Right atrium auricular region (tissue), 2 donors: ENCODE measurements at places on chromosomes 12 and 14.

GRCh38 chr14:69355607-69356281, 42.4 kb downstream of the ERH start:
- H3K4me3 ChIP-seq: no peak overlapping the region
- H3K27ac ChIP-seq: peak overlapping the region; percentile 69
- H3K4me1 ChIP-seq: peaks cover 16% of the 10 kb centered on the region
- no peaks in the 10 kb centered on the region for H3K36me3 ChIP-seq
- no peaks in the 10 kb centered on the region for H3K27me3 ChIP-seq
- DNase-seq: peak; percentile 79

- DNase-seq: peak; percentile 81
- peak overlapping the region; percentile 66 for H3K27ac ChIP-seq
- H3K4me1 ChIP-seq: no peaks in the 10 kb centered on the region
- no peak overlapping the region for H3K4me3 ChIP-seq
- no peaks in the 10 kb centered on the region for H3K27me3 ChIP-seq
These were observed 70.6 kb upstream of the ACTN1 start for GRCh38 chr14:69049675-69050074.

- no peak for DNase-seq
- H3K27me3 ChIP-seq: no peaks in the 10 kb centered on the region
- H3K27ac ChIP-seq: no peak overlapping the region
- H3K4me3 ChIP-seq: no peak overlapping the region
These were observed 443.2 kb upstream of the FOXG1 start for GRCh38 chr14:28323366-28323765.

GRCh38 chr12:65988596-65988995, 142.0 kb downstream of the LLPH start:
- no peaks in the 10 kb centered on the region for H3K36me3 ChIP-seq
- H3K27ac ChIP-seq: no peak overlapping the region
- H3K4me3 ChIP-seq: no peak overlapping the region

DNA sequence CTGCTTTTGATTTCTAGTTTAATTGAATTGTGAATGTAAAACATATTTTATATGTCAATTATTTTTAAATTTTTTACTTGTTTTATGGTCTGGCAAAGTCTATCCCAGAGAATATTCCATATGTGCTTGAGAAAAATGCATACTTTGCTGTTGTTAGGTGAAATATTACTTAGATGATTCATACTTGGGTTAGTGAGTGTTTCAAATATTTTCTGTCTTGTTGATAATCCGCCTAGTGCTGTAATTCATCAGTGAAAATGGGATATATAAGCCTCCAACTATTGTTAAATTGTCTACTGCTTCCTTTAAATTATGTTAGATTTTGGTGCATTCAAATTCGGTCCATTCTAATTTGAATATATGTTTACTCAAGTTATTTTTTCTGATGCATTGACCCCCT, 395.5 kb downstream of the LRFN5 start:
- no peaks in the 10 kb centered on the region for H3K4me1 ChIP-seq
- H3K27me3 ChIP-seq: no peaks in the 10 kb centered on the region
- no peak for DNase-seq
- no peaks in the 10 kb centered on the region for H3K36me3 ChIP-seq
- H3K27ac ChIP-seq: no peak overlapping the region

GRCh38 chr14:79629411-79630287, 581.7 kb downstream of the DIO2 start:
- DNase-seq: no peak
- no peaks in the 10 kb centered on the region for H3K36me3 ChIP-seq

GRCh38 chr14:99026471-99026870, 245.5 kb downstream of the BCL11B start:
- no peak overlapping the region for H3K4me3 ChIP-seq
- H3K27ac ChIP-seq: no peak overlapping the region

- peaks cover 22% of the 10 kb centered on the region for H3K4me1 ChIP-seq
- no peak overlapping the region for H3K4me3 ChIP-seq
- H3K27me3 ChIP-seq: no peaks in the 10 kb centered on the region
- H3K36me3 ChIP-seq: no peaks in the 10 kb centered on the region
- H3K27ac ChIP-seq: peak overlapping the region; percentile 56
These were observed 28.6 kb upstream of the AEBP2 start for GRCh38 chr12:19410629-19411185.

DNA sequence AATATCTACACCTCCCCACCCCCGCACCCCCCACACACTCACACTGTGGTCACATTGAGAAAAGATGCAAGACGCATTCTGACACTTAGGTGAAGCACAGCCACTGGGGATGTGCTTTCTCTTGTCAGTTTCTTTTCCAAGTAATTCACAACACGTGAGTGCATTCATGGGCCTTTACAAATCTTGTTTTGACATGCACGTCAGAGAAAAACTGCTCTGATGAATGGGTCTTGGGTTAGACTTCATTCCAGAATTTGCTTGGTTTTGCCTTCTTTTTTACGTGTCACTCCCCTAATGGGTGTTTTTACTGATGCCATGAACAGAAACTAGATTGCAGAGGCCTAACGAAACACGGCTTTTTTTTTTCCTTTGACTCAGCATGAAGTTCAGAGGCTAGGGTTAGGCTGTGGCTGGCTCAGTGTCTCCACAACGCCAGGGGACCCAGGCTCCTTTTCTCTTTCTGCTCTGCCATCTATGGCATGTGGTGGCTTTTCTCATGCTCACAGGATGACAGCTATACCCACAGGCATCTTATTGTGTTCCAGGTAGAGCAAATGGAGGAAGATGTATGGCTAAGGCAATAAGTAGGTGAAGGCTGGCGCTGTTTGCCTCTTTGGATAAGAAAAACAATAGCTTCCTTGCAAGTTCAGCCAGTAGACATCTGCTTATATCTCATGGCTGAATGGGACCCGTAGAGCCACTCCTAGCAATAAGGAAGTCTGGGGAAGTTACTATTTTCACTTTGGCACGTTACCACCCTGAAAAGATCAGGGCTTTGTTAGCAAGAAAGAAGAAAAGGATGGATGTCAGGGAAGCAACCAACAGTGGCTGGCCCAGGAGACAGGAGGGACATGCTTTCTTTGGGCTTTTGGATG, 253.3 kb downstream of the SLC15A4 start:
- DNase-seq: no peak
- H3K4me3 ChIP-seq: no peak overlapping the region
- no peaks in the 10 kb centered on the region for H3K27me3 ChIP-seq
- H3K4me1 ChIP-seq: no peaks in the 10 kb centered on the region
- H3K36me3 ChIP-seq: no peaks in the 10 kb centered on the region

DNA sequence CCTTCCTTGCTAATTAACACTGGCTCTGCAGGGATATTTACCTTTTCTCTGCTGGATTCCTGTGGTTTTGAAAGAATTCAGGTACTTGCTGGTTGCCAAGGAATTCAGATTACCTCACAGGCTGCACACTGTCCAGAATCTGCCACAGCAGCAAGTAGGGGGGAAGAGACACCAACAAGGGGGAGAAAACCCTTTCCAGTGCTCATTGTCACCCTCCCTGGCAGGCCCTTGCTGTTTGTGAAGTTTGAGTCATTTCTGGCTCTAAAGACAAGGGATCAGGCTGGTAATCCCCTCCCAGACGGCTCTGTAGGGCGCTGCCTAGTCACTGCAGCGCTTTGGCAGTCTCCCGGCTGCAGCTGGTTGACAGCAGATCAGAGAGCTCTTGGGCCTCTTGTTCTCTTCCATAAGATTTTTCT, 50.8 kb downstream of the TTLL5 start:
- no peaks in the 10 kb centered on the region for H3K4me1 ChIP-seq
- H3K27ac ChIP-seq: peak overlapping the region; percentile 73
- H3K27me3 ChIP-seq: no peaks in the 10 kb centered on the region
- no peak overlapping the region for H3K4me3 ChIP-seq
- no peaks in the 10 kb centered on the region for H3K36me3 ChIP-seq
- peak; percentile 67 for DNase-seq

DNA sequence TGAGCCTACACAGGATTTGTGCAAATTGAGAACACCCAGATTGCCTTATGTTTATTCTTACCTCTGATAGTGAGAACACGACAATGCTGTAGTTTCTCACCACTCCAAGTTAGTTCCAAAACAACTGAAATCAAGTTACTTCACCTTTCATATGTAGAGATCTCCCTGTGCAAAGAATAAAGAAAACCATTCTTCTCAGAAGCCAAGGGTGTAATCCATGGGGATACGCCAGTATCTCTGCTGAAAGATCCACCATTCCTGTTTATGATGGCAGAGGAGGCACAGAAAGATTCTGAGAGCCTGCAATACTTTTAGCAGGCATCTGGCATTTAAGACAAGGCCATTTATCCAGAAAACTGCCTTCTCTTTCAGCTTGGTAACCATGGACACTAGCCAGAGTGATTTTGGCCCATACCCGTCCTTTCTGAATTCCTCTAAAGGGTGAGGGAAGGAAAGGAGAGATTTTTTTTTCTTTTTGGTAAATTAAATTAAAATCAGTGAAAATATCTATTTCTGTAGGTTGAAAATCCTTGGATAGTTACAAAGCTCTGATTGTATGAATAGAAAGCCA, 355.4 kb upstream of the FAR2 start:
- H3K27ac ChIP-seq: no peak overlapping the region
- DNase-seq: no peak
- H3K4me1 ChIP-seq: no peaks in the 10 kb centered on the region
- H3K36me3 ChIP-seq: no peaks in the 10 kb centered on the region
- H3K4me3 ChIP-seq: no peak overlapping the region
- no peaks in the 10 kb centered on the region for H3K27me3 ChIP-seq

DNA sequence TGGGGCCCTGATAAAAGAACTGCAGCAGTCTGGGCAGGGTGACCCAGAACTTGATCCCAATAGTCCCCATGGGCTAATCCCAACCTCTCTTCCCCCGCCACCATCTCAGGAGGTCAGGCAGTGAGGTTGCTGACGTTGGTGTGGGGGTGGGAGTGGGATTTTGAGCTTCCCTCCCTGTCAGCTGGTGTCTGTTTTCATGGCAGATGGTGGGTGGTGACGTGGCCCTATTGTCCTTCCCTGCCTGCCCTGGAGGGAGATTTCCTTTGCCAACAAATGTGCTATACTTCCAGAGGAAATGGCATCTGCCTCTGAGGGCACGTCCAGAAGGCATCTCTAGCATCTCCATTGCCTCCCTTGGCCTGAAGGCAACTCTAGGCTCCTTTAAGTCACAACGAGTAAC, 37.7 kb downstream of the NEUROD4 start:
- H3K4me3 ChIP-seq: no peak overlapping the region
- no peaks in the 10 kb centered on the region for H3K4me1 ChIP-seq
- no peaks in the 10 kb centered on the region for H3K27me3 ChIP-seq
- no peaks in the 10 kb centered on the region for H3K36me3 ChIP-seq
- no peak for DNase-seq

DNA sequence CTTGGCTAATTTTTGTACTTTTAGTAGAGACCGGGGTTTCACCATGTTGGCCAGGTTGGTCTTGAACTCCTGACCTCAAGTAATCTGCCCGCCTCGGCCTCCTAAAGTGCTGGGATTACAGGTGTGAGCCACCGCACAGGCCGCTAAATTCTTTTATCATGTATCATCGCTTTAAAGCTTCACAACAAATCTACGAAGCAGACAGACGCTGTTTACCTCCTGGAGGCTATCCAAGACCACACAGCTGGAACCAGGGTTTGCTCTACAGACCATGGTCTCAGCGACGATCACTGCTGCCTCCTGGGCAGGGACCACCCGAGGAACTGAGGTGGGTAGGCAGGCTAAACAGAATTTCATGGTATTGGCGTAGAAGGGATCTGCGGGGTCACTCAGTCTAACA, 27.2 kb downstream of the KRT80 start:
- H3K27ac ChIP-seq: no peak overlapping the region
- no peaks in the 10 kb centered on the region for H3K4me1 ChIP-seq
- H3K4me3 ChIP-seq: no peak overlapping the region
- H3K27me3 ChIP-seq: no peaks in the 10 kb centered on the region
- H3K36me3 ChIP-seq: no peaks in the 10 kb centered on the region

DNA sequence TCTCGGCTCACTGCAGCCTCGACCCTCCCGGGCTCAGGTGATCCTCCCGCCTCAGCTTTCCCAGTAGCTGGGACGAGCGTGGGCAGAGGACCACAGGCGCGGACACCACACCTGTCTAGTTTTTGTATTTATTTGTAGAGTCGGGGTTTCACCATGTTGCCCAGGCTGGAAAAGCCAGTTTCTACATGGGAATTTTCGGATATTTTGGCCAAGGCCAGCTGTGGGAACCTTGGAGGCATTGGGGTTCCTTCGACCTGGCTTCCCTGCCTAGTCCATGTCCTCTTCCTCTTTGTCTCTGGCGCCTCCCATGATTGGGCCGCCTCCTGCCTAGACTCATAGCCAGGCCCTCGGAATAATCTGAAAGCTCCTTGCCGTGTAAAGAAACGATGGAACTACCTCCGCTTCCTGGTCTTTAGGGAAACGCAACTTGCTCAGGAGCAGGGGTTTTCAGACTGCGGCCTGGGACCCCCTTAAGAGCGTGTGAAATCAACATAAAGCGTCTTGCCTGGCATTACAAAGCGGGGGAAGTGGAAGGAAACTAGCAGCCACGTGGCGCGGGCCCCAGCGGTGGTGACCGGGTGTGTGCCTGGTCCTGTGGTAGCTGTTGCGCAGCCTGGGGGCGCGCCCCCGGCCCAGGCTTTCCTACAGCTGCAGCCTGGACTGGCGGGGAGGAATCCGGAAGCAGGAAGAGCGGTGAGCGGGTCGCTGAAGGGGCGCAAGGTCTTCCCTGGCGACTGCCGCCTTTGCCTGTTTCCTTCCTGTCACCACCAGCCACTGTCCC, 1.4 kb upstream of the HSP90AA1 start:
- DNase-seq: peak; percentile 77
- peaks cover 38% of the 10 kb centered on the region for H3K4me1 ChIP-seq
- H3K27ac ChIP-seq: peak overlapping the region; percentile 100

GRCh38 chr14:101220921-101221510, 317.5 kb upstream of the RTL1 start:
- no peaks in the 10 kb centered on the region for H3K4me1 ChIP-seq
- peak; percentile 50 for DNase-seq
- no peaks in the 10 kb centered on the region for H3K36me3 ChIP-seq
- H3K27ac ChIP-seq: no peak overlapping the region

GRCh38 chr12:112841906-112842305, 50.4 kb downstream of the RPH3A start:
- DNase-seq: no peak
- H3K4me1 ChIP-seq: no peaks in the 10 kb centered on the region
- no peak overlapping the region for H3K4me3 ChIP-seq
- no peaks in the 10 kb centered on the region for H3K36me3 ChIP-seq
- H3K27me3 ChIP-seq: no peaks in the 10 kb centered on the region
- H3K27ac ChIP-seq: no peak overlapping the region

GRCh38 chr14:33668066-33668465, 282.8 kb downstream of the EGLN3 start:
- H3K36me3 ChIP-seq: no peaks in the 10 kb centered on the region
- H3K27ac ChIP-seq: no peak overlapping the region
- no peaks in the 10 kb centered on the region for H3K4me1 ChIP-seq
- H3K4me3 ChIP-seq: no peak overlapping the region

GRCh38 chr14:56059054-56059453, 59.2 kb upstream of the PELI2 start:
- H3K4me1 ChIP-seq: no peaks in the 10 kb centered on the region
- DNase-seq: no peak
- H3K4me3 ChIP-seq: no peak overlapping the region
- no peaks in the 10 kb centered on the region for H3K36me3 ChIP-seq
- H3K27me3 ChIP-seq: no peaks in the 10 kb centered on the region
- no peak overlapping the region for H3K27ac ChIP-seq

GRCh38 chr14:54852215-54852614, 50.4 kb downstream of the GCH1 start:
- no peak for DNase-seq
- no peaks in the 10 kb centered on the region for H3K4me1 ChIP-seq

GRCh38 chr12:120116441-120116791, at the start of gene RAB35:
RAB35 (minus strand) TSS chr12:120116753; CDS start chr12:120116650, 103 bp downstream.
- H3K27me3 ChIP-seq: no peaks in the 10 kb centered on the region
- peaks cover 42% of the 10 kb centered on the region for H3K4me1 ChIP-seq
- no peak for DNase-seq
